ENCODE measurements at places on chromosomes 12 and 14. TPM values are rescaled to one million over a fixed set of nuclear protein-coding genes. Genes with fewer than 3 reads are reported as not detected.

Gene ZNF384
- total RNA-seq: 25.2 TPM

Gene SLC5A8
- total RNA-seq: not detected

Gene ATF7IP
- total RNA-seq: 77.2 TPM

Gene GSC
- total RNA-seq: 0.22 TPM

Gene ADCY6
- total RNA-seq: 129 TPM

DNA sequence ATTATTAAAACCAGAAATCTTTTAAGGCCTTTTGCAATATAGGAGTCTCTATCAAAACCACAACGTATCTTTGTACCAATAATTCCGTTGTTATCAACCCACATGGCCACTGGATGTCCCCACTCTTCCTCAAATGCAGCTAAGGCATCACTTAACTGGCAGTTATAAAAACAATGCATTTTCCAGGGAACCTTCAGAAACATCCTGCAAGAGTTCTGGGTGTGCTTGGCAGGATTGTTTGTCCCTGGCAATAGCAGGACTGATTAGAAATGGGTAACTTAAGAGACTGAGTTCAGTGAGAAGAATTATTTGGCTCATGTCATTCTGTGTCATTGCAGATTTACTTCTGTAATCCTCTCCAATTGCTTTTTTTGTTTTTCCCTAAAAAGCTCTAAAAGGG lies 112.0 kb downstream of the SLC15A5 start:
- DNase-seq: no peak

DNA sequence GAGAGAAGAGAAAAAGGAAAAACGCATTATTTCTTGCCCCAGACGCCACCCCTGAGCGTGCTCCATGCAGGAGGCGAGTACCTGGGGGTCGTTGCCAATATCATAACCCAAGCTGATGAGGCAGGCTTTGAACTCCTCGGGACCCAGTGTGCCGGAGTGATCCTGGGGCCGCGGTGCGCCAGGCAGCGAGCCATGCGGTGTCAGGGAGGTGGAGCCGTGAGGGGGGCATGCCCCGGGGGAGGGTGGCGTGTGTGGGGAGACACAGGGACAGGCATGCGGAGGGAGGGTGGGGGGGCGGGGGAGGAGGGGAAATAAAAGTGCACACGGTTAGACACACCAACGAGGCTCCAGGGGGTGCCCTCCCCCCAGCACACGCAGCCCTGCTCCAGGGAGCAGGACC lies 86.0 kb upstream of the ZFP36L1 start:
- DNase-seq: no peak

Data from heart left ventricle (tissue), 16 donors.